ENCODE measurements at places on chromosomes 7 and 10. TPM values are rescaled to one million over a fixed set of nuclear protein-coding genes. Genes with fewer than 3 reads are reported as not detected.
A peak's percentile ranks its signal among the peaks of the same experiment; 100 is the strongest.

Gene PTN
- total RNA-seq: 12.0 TPM

DNA sequence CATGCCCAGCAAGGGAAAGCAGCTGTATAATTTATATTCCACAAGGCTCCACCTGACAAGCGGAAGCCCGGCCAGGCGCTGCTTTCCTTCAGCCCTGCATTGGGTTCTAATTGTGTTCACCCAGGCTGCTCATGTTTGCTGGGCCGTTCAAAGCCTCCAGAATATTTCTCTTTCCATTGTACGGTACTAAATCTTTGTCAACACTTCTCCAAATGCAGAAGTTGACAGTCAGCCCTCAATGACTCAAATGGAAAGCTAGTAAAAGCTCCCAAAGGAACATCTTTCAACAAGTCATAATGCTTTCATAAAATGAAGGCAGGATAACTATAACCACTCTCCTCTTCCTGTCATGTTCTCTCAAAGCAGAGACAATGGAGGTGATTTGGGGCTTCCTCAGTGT, 17.8 kb upstream of the CPXM2 start:
- DNase-seq: no peak

- no peak for DNase-seq
Measured at GRCh38 chr10:11824376-11824775, 1.2 kb downstream of the PROSER2 start.

Gene GRM3
- total RNA-seq: not detected

Gene TAS2R41
- not detected for total RNA-seq

- no peak for DNase-seq
Measured at GRCh38 chr10:59007307-59008025, 169.0 kb upstream of the PHYHIPL start.

DNA sequence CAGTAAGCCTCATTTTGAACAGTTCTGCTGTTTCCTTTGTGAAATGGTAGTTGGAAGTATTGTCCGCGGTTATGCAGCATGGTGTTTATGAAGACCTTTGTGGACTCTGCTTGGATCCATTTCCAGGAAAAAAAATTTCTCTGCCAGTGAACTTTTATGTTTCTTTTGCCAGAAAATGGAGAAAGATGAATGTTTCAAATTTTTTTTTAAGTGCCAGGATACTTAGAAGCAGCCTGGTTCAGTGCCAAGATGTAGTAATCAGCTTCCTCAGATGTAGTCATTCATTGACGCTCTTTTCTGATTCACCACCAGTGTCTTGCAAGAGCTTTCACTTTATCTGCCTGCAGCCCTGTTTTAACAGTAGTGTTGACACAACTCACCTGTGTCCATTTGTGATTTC, 258.2 kb downstream of the SDK1 start:
- peak; percentile 34 for DNase-seq

Gene HPSE2
- total RNA-seq: 3.0 TPM

- DNase-seq: peak; percentile 89
Measured at GRCh38 chr7:953547-954327, 743 bp downstream of the ADAP1 start.

- DNase-seq: no peak
Measured at GRCh38 chr10:43314626-43315495, 48.0 kb upstream of the RASGEF1A start.

Gene ZNF775
- total RNA-seq: 3.7 TPM

Gene ZNF273
- total RNA-seq: 5.4 TPM

Gene LGI1
- total RNA-seq: not detected

Gene GNGT1
- 0.35 TPM for total RNA-seq

Gene BMPR1A
- 37.4 TPM for total RNA-seq

DNA sequence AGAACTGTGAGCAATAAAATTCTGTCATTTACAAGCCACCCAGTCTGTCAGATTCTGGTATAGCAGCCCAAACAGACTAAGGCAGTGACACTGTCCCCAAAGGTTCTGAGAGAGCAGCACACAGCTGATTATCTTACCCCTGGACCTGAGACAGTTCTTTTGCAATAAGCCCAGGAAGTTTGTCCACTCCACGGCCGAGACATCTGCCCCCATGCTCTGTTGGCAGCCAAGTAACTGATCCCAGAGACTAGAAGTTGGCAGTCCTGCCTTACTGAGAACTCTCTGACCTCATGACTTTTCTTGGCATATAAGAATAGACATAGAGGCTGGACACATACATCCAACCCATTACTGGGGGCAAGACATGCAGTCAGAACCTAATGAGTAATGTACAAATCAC, 243.0 kb upstream of the GRB10 start:
- no peak for DNase-seq

Gene ZNF853
- 5.4 TPM for total RNA-seq

Gene HTR5A
- total RNA-seq: not detected

GRCh38 chr10:33335801-33336581, 1.5 kb upstream of the NRP1 start:
- peak; percentile 67 for DNase-seq

DNA sequence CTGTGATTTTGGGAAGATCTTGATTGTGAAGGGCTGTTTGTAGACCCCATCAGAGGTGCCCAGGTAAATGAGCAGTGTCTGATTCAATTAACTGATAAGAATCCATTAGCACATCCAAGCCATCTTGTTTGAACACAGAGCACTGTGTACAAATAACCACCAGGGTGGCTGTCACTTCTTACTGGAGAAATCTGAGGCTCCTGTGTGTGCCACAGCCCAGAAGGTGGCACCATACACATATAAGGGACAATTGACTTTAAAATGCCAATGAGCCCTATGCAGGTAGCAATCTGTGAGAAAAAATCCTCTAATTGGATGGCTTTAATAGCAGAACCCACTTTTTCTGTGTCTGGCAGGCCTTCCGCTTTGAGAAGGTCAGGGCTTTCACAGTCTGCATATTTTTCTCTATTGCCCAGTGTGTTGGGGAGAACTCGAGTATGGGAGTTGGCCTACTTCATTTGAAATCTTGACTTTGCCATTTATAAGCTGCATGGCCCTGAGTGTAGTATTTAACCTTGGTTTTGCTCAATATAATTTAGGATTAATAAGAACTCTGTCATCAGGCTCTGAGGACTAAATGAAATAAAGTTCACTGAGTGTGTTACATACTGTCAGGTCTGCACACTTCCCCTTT, 517.4 kb downstream of the CCSER2 start:
- DNase-seq: no peak

Gene LOXL4
- 15.1 TPM for total RNA-seq

Gene PAOX
- 7.0 TPM for total RNA-seq

Gene GTF2IRD1
- 35.8 TPM for total RNA-seq

Gene ANXA8
- total RNA-seq: 0.16 TPM

DNA sequence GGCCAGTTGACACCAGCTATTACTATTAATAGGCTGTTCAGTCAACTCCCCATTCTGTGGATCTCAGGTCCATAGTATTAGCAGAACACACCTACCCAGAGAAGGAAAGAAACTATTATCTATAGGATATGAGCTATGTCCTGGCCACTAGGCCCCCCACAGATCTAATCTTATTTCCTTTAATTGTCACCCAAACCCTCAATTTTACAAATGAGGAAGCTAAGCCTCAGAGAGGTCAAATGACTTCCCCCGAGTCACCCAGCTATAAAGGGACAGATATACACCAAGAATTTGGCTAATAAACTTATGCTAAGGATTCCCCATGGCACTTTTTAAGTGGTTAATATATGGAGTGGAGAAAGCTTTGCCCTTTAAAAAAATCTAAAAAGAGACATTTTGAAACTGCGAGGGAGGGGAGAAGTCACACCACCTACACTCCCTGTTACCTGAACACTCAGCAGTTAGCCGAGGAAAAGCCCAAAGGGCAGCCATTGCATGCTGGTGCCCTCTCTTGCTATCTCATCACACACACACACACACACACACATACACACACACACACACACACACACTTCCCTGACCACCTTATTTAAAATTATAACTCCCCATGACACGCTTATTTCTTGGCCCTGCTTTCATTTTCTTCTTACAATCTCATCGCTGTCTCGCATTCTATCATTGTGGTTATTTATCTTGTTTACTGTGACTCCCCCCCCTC, 157.0 kb upstream of the ADO start:
- DNase-seq: no peak

GRCh38 chr10:13201132-13201531, 33.0 kb downstream of the UCMA start:
- no peak for DNase-seq

- no peak for DNase-seq
Measured at GRCh38 chr10:66187053-66187733, 738.6 kb upstream of the LRRTM3 start.

- DNase-seq: no peak
Measured at GRCh38 chr10:88067737-88068136, 204.3 kb downstream of the PTEN start.

Gene ANKRD61
- total RNA-seq: 0.19 TPM

DNA sequence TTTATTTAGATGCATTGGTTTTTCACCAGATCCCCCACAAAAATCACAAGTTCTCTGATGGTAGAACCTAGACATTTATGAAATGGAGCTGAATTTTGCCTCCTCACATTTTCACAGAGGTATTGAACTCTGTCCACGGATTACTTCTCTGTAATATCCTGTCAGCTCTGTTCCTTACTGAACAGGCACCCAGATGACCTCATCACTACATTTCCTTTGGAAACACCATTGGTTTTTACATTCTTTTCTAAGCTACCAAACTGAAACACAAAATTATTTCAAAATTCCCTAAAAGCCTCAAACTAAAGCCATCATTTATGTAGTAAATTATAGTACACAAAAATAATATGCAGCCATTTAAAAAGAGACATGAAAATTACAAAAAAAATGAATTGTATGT, 98.3 kb upstream of the KCNIP2 start:
- no peak for DNase-seq

DNA sequence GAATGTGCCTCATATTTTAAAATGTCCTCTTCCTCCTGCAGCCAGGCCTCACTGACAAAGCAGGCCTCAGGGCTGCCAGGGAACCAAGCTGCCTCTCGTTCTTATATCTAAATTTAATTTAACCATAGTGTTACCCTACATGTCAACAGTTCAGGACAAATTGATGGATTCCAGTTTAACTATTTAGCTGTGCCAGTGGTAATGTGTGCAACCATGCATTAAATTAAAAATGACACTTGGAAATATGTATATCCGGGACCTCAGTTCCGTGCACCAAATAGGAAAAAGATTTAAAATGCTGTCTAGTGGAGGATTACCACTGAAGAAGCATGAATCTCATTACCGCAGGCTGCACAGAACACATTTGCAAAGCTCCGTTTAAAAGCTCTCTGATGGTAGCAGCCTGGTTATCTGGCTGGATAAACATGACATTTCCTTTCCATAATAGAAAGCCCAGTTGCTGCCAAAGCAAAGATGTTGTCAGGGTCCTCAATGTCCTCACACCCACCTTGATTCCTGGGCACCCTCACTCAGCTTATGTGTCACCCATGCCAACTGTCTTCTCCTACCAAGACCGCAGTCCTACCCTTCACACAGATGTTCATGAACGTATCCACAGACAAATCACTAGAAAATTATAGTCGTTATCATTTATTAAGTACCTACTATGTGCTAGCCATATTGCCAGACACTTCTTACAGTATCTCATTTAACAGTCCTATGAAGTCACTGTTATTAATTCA, 73.3 kb upstream of the FRMD4A start:
- no peak for DNase-seq

DNA sequence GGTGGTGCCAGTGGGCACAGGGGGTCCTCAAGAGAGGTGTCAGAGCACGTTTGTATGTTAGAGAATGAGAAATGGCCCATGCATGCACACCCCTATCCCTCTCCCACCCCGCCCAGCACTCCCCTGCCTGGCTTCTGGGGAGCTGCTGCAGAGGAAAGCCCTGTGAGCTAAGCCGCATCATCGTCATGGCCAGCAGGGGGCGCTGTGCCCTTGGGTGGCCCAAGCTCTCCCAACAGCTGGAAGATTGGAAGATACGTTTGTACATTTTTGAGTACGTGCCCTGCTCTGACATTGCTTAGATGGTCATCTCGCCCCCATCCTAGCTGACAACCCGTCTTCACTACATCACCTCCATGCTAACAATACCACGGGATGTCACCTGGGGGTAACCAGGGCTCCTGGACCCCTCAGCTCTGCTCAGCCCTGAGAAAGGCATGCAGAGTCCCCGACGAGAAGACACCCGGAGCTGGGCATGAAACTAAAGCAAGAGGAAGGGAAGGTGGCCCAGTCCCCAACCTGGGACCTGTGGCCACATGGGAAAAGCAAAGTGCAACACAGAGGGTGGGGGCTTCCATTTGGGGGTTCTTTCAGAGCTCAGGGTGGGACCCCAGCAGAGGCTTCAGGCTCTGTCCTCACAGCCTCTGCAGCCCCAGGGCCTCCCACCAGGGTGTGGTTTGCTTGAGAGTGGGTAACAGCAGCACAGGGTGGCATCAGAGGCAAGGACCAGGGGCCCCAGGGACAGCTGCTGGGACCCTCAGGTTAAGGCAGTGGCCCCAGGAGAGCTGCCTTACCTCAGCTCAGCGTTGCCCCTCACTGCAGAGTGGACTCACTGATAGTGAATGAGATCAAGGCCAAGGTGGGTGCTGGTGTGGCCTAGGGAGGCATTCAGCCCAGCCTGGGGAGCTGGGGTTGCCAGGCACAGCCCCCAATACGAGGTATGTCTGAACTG, 136.6 kb downstream of the PTPN20 start:
- DNase-seq: peak; percentile 85

- no peak for DNase-seq
Measured at GRCh38 chr7:36600869-36601530, 123.3 kb downstream of the AOAH start.

Gene KLHDC10
- 38.9 TPM for total RNA-seq

- no peak for DNase-seq
Measured at GRCh38 chr7:12553416-12553815, 17.1 kb upstream of the SCIN start.

GRCh38 chr10:63267414-63268148, 134.5 kb downstream of the NRBF2 start:
- peak; percentile 61 for DNase-seq

DNA sequence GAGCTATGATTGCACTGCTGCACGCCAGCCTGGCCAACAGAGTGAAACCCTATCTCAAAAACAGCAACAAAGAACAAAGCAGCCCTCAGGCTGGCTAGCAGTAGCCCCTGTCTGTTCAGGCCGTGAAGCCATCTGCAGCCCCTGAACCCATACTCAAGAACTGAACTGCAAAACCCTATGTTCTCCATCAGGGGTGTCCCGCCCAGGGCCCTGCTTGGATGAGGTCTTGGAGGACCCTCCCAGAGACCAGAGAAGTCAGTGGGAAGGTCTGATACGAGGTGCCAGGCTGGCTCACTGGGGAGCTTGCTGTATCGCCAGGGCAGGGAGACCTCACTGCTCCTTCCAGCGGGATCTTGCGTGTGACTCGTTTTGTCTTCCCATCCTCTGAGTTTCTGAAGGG, 39.3 kb downstream of the RBM17 start:
- DNase-seq: no peak

DNA sequence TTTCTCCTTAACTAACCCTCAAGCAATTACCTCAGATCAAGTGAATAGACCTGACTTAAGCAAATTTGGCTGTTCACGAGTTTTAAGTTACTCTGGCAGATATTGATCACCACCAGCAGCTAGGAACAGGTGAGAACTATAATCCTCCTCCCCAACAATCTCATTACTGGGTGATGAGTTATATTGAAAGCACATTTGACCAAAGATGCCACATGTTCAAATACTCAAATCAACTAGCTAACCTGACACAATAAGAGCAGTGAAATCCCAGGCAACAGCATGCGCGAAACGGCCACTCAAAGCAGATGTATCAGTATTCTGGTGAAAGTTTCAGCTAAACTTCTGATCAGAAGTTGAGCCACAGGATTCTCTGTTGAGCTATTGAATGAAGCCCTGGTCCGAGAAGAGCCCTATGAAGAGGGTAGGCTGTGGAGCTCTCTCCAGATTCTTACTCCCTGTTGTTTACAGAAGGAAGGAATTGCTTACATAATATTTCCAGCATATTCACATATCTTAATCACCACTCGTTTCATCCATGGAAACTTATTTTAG, 52.6 kb downstream of the CAV1 start:
- DNase-seq: no peak

- DNase-seq: no peak
Measured at GRCh38 chr10:77667426-77668324, 30.1 kb upstream of the KCNMA1 start.

Data from kidney (tissue), 22 donors.